NCI-H146 (cell line): ENCODE measurements at places on chromosomes 11 and 22.

DNA sequence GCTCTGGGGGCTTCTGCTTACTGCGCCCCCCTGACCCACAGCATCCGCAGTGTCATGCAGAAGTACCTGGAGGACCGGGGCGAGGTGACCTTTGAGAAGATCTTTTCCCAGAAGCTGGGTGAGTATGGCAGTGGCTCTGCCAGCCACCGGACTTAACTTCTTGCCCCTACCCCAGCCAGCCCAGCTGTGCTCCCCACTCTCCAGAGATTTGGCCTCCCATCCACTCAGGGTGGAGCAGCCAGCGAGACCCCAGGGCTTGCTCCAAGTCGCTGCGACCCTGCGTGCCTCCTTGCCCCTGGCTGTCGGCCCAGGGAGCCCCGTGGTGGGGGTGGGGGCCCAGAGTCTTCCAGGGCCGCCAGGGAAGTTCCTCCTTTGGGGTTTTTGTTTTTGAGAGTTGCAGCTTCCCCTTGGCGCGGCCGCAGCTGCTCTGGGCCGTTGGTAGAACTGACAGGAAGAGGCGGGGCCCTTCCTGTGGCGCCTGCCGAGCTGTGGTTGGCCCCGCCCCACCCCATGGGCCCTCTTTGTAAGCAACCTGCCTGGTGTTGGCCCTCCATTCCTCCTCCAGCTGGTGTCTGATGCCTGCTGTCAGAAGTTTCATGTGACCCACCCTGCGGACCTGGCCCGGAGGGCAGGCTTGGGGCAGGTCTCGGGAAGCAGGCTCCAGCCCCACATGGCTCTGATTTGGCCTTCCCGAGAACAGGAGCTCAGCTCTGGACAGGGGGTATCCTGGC lies 11.1 kb downstream of the GRK2 start:
- peak; percentile 86 for DNase-seq

- DNase-seq = no peak
Measured at GRCh38 chr22:41732096-41732772, 32.9 kb downstream of the MEI1 start.

- no peak for DNase-seq
Measured at GRCh38 chr11:118193910-118194566, 17.6 kb upstream of the SCN2B start.

DNA sequence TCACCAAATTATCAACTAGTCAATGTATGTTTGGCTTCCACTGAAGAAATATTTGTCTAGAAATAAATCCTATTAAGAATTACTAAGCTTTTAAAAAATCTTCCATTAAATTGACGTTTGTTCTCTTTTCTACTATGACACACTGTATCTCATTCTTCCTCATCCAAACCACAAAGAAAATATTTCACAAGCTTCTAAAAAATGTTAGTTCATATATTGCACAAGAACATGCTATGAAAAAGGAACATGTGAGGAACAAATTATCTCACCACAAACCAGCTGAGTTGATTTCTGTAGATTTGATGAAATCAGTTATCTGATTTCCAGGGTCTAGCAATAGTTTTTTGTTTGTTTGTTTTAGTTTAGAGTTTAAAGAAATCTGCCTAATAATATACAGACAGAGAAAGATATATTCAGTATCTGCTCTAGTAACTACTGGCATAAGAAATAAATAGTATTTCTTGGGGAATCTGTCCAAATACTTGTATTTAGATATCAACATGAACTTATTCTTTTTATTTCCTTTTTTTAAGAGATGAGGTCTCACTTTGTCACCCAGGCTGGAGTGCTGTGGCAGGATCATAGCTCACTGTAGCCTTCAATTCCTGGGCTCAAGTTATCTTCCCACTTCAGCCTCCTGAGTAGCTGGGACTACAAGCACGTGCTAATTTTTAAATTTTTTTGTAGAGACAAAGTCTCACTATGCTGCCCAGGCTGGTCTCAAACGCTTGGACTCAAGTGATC lies 161.7 kb downstream of the ATG16L2 start:
- no peak for DNase-seq

DNA sequence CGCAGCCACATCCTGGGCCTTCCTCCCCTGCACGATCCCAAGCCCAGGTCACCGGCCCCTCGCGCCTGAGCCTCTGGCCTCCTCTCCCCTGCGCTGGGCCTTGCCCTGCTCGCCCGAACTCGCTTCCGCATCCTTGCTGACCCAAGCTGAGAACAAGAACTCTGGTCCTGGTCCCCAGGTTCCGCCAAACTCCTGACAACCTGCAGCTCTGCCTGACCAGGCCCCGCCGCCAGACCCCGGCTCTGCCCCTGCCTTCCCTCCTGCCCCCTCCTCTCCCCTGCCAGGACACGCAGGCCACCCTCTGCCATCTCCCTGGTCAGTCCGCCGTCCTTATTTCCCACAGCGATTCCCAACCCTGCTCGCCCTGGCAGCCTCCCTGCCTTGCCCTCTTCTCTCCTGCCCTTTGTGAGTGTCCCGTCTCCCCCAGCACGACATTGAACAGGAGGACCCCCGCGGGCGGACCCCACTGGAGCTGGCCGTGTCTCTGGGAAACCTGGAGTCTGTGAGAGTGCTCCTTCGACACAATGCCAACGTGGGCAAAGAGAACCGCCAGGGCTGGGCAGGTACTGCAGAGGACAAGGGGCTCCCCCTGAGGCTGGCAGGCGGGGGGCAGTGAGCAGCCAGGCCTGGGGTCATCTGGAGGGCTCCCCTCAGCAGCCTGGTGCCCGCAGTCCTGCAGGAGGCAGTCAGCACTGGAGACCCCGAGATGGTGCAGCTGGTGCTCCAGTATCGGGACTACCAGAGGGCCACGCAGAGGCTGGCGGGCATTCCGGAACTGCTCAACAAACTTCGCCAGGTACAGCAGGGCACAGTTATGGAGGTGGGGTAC lies 762 bp downstream of the ANKRD13D start:
- no peak for DNase-seq

- DNase-seq = no peak
Measured at GRCh38 chr11:261624-262023, 16.6 kb upstream of the NLRP6 start.

DNA sequence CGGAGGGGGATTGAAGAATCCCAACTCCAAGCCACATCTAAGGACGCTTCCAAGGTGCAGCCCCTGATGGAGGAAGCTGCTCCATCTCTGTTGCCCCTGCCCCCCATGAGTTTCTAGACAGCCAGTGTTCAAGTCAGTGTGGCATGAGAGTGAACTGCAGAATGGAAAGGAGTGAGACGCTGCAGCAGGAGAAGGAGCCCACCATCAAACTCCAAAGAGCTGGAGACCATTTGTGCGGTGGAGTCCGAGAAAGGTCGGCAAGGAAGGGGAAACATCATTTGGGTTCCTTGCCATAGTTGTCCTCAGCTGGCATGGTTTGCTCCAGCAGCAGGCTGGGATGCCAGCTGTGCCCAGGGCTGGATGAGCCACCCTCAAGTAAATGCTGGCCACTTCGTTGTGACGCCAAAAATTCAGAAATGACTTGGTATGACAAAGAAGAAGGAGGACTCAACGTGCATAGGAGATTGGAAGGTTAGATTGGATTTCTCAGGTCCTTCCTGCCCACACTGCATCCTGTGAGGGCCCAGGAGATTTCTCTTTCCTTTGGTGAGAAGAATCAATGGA lies 16.4 kb downstream of the APOL2 start:
- DNase-seq = no peak

GRCh38 chr11:75896843-75897419 lies 81.9 kb downstream of the UVRAG start:
- peak; percentile 30 for DNase-seq

GRCh38 chr22:26544489-26544888 lies 32.2 kb upstream of the TFIP11 start:
- DNase-seq = no peak

DNA sequence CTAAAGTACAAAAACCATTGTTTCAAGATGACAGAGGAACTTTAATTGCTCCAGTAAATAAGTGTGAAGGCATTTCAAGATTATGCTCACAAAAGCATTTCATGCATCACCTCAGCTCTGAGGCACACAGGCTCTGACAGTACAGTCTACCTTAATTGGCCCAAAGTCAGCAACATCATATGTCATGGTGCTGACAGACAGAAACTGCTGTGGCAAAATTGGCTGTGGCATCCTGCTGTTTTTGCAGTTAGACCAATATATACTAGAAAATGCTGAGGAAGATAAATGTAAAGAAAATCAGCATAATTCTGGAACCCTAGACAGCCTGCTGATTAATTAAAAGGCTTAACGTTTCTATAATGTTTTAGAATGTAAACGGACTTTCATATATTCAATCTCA lies 34.9 kb upstream of the PPP2R1B start:
- DNase-seq = peak; percentile 36
